Stimulated activated CD8-positive, alpha-beta memory T cell treated with anti-CD3 and anti-CD28 coated beads, Interleukin-4, amount 100 ng/mL, for 1 hour (primary cell): ENCODE measurements at places on chromosomes 4 and X.

- no peak for DNase-seq
These were observed 208.5 kb downstream of the MAD2L1 start for GRCh38 chr4:119858176-119858575.

GRCh38 chr4:123418351-123418931 is 21.8 kb downstream of the SPRY1 start:
- no peak for DNase-seq

DNA sequence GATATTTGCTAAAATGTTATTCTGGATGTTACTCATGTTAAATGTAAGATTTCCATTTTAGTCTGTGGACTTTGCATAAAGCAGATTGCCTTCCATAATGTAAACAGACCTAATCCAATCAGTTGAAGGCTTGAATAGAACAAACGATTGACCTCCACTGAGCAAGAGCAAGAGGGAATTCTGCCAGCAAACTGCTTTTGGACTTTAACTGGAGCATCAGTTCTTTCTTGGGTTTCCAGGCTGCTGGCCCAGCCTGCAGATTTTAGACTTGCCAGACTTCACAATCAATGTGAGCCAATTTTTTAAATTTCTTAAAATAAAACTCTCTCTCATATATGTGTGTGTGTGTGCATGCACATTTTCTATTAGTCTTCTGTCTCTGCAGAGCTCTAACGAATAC is 1248.8 kb downstream of the ADGRL3 start:
- no peak for DNase-seq

DNA sequence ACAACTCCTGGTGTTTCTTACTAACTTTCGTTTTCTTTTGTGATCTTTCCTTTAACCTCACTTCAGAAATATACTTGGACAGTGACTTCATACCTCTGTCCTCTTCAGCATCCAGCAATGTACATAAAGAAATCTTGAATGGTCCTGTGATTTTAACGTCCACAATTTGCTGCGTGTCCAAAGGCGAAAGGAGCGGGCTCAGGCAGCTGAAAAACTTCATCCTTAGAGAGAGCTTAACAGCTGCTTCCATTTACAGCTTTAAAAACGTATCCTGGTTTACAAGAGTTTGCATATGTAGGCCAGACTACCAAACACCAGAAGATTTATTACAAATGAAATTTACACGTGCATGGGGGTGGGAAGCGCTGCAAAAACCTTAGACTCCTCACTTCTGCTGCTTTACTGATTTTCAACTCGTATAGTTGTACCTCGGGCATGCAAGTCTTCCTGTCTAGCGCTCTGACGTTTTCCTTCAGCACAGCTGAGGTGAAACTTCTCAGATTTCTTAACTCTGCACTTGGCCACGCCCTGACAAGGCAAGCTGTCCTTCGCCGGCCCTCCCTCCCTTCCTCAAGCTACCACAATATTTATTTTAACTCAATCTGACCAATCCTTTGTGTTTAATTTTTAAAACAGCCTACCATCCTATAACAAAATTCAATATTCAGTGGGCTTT is 406.4 kb downstream of the FAM47A start:
- DNase-seq: no peak

DNA sequence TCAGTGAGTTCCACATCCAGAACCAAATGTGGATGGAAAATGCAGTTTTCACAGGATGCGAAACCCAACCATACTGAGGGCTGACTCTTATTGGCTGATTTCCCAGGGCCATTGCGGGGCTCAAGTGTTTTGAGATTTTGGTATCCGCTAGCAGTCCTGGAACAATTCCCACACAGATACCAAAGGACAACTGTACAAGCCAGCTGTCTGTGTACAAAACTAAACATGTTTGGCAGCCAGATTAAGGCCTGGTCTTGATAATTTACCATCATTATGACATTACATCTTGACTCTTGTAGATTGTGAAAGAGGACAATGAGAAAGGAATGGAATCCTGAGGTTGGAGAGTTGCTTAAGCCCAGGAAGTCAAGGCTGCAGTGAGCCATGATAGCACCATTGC is 121.9 kb downstream of the DKK2 start:
- no peak for DNase-seq

GRCh38 chr4:172851534-172851933 is 317.1 kb upstream of the GALNT7 start:
- no peak for DNase-seq

DNA sequence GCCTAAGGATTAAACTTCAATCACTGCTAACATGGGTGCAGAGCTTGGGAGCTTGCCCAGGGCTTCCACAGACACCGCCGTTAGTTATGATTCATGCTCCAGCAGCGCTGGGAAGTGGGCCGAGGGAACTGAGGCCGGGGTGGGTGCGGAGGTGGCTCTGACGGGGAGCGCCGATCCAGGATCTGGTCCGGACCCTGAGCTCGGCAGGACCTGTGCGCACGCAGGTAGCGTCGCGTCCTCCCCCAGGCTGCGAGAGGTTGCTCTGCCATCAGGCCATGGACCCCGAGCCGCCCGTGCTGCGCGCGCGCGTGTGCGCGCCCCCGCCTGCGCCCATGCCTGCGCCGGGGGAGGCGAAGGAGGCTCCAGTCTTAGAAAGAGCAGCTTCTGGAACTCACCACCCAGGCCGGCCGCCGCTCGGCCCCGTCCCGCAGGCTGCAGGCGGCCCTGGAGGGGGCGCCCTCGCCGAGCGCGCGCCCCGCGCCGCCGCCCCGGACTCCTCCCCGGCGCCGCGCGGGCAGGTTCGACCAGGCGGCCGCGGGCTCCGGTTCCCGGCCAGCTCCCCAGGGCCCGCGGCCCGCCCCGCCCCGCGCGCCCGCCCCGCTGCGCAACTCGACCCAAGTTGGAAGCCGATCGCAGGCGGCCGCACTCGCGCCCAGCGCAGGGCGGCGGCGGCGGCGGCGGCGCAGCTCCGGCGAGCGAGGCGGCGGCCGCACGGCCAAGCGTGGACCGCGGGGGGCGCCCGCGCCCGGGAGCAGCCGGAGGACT is 732 bp upstream of the ADRA2C start:
- no peak for DNase-seq

DNA sequence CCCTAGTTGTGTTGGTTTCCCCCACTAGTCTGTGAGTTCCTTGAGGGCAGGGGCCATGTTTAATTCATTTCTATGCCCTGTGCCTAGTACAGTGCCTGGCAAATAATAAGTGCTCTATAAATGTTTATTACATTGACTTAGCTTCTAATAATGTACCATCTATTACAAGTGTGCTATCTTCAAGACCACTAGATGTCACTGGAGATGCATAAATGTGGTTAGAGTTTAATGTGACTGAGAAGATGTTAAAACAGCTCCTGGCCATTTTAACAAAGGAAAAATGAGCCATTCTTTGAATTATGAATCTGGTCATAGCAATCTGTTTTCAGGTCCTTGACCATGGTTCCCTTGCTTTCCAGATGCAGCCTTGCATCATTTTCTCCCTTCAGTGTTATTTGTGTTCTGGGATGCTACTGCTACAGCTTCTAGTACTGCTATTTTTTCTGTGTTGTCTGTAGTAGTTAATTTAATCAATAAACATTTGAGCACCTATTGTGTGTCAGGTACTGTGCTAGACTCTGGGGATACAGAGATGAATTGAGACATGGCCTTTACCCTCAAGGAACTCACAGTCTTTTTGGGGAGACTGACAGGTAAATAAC is 43.2 kb downstream of the SLC9A6 start:
- no peak for DNase-seq

- no peak for DNase-seq
These were observed 4.6 kb upstream of the AREG start for GRCh38 chr4:74440356-74440755.

DNA sequence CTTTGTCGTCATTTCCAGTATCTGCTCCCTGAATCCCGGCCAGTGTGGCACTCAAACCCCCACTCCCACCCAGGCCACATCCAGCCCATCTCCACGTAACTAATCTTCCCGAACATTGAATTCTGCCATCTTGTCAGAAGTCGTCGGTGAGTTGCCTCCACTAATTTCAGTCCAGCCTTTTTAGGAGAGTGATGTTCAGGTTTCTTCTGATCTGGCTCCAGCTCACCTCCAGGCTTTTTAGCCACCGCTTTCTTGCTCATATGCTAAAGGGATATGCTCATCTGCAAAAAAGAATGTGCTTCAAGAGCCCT is 1.3 kb downstream of the TMEM165 start:
- DNase-seq: no peak

DNA sequence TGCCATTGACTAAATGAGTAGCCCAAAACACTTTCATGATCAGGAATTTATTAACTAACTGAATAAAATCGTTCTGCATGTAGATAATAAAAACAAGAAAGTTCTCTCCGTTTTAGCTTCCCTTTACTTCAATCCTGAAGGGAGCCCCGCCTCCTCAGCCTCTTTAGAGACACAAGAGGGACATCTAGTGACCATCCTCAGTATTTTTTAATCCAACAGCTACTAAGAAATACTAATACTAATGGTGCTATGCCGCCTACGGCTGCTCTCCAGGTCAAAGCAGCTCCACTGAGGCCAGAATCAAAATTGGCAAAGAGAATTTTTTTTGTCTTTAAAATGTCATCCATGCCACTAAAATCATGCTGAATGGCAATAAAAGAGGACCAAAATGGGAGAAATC is 3.2 kb upstream of the PCDH19 start:
- no peak for DNase-seq

DNA sequence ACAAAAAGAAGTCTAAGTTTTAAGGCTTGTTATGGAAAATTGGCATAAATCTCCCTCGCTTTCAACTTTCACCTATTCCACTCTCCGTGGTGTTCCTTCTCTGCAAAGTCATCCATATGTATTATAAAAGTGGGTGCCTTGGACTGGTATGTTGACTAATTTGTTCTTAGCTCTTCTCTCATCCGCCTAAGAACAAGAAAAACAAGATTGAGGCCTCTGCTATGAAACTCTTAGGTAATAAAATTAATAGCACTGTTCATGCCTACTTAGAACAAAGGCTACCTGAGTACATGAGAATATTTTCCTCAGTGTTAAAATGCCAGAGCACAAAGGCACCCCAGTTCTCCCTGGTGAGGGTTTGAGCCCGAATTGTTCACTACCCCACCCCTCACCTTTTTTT is 1.3 kb downstream of the CNGA1 start:
- DNase-seq: no peak

GRCh38 chr4:38667085-38667893 is 3.3 kb downstream of the KLF3 start:
- no peak for DNase-seq

- no peak for DNase-seq
These were observed 577.9 kb upstream of the ZFP42 start for GRCh38 chr4:187417721-187418120.

GRCh38 chr4:188683571-188683970 is 544.3 kb downstream of the TRIML1 start:
- no peak for DNase-seq

DNA sequence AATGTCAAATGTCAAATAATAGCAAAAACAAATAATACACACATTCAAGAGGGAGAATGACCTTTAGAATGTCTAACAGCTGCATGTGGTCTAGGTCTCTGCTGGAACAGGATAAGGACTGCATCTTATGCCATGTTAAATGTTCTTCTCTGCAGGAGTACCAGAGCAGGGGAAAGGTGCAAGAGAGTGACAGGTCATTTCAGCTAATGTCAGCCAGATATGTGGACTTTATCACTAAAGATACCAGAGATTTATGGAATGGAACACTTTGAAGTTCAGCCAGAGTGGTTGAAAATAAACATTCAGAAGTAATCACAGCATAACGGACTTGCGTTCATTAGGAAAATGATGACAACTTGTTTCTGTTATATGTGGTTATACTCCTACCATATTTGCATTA is 24.3 kb downstream of the GRID2 start:
- no peak for DNase-seq

- no peak for DNase-seq
These were observed 96.5 kb upstream of the MAP3K15 start for GRCh38 chrX:19611636-19612376.

DNA sequence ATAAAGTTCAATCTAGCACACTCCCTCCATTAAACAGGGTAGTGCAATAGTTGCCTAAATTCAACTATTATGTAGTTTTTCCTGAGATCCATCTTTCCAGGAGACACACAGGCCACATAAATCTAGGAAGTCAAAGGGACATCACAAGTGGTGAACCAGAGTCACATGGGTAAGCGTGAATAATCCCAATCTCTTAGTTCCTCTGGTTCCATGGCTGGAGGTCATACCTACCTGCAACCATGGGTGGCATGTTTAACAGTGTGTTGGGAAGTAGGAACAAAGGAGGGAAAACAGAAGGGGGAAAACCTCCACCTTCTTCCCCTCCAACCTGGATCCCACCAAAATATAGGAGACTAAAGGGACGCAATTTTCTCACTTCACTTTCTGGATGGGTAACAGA is 2651.6 kb downstream of the ARAP2 start:
- DNase-seq: no peak

DNA sequence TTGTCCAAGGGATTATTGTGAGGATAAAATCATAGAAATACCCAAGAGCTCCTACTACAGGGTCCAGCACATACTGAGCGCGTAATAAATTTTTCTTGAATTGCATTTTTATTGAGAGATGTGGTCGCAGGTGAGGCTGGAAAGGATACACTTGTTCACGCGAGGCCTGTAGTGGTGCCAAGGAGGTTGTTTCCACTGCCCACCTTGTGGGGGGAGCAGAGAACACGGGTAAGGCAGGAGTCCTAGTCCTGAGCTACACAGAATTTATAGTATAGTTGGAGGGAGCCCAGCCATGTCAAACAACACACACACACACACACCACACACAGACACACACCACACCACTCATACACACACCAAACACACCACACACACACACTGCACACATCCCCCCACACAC is 31.8 kb upstream of the CYP4V2 start:
- DNase-seq: no peak

GRCh38 chrX:36898301-36898700 is 109.9 kb upstream of the FAM47C start:
- DNase-seq: no peak

DNA sequence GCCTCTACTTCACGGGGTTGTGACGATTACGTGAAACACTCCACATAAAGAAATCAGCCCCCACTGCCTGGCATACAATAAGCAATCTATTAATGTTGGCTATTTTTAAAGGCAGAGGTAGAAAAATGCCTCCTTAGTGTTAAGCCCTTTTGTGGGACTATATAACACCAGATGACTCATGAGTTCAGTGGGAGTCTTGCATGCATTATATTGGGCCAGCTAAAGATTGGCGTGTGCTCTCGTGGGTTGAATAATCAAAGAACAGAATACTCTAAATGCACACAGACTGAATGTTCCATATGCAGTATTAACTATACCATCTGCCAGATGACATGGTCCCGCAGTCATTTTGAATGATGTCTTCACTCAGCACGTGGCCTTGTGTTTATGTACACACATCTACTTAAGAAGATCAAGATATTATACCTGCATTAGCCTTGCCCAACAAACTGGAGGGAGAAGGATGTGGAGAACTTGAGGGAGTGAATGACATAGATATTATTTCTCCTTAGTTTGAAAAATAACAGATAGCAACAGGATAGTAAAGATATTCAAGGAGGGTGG is 85.0 kb upstream of the MYOZ2 start:
- no peak for DNase-seq

DNA sequence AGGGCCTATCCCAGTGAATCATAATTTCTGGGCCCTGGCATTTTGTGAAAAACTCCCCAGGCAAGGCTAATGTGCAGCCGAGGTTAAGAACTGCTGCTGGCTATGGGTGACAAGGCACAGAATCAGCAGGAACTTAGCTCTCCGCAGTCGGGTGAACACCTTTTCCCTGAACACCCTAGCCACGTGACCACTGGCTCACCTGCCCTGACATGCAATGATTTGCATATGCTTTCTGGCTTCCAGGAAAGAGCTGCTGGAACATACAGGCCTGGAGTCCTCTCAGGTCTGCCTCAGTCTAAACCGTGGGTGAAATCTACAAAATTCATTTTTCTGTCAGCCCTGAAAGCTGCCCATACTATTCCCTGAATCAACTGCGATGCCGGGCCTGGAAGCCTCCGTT is 56.6 kb downstream of the ZNF827 start:
- no peak for DNase-seq
